NCI-H1436 (cell line): ENCODE measurements at places on chromosomes 13 and 19.

GRCh38 chr19:10430505-10431253 is 10.3 kb downstream of the PDE4A start:
- no peak for DNase-seq

DNA sequence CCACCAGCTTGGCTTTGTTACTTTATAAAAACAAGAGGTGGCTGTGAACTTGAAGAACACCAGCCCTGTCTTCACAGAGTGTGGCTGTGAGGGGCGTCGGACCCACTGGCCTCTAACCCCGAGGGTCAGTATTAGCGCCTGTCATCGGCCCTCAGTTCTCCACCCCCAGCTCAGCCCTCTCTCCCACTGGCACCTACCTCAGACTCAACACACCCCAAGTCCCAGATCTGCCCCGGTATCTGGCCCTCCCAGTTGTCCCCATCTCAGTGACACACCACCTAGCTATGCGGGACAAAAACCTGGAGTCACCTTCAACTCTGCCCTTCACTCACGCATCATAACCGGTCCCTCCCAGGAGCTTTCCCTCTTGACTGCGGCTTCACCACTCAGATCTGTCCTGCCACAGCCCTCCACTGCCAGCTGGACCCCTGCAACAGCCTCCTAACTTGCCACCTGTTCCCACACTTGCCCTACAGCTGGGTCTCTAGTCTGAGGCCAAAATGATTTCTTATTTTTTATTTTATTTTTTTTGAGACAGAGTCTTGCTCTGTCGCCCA is 45.4 kb downstream of the PEPD start:
- DNase-seq: no peak

- no peak for DNase-seq
Measured at GRCh38 chr19:38213911-38214625, 10.0 kb downstream of the DPF1 start.

GRCh38 chr13:77384999-77385398 is 58.1 kb upstream of the MYCBP2 start:
- no peak for DNase-seq

- DNase-seq: no peak
Measured at GRCh38 chr19:50422397-50423278, 3.9 kb downstream of the SPIB start.

- DNase-seq: no peak
Measured at GRCh38 chr13:41019011-41019487, at the start of gene ELF1. Gene ELF1, minus strand, starts transcription at chr13:41019316. Its CDS starts 37,262 bp downstream, at chr13:40982054.

DNA sequence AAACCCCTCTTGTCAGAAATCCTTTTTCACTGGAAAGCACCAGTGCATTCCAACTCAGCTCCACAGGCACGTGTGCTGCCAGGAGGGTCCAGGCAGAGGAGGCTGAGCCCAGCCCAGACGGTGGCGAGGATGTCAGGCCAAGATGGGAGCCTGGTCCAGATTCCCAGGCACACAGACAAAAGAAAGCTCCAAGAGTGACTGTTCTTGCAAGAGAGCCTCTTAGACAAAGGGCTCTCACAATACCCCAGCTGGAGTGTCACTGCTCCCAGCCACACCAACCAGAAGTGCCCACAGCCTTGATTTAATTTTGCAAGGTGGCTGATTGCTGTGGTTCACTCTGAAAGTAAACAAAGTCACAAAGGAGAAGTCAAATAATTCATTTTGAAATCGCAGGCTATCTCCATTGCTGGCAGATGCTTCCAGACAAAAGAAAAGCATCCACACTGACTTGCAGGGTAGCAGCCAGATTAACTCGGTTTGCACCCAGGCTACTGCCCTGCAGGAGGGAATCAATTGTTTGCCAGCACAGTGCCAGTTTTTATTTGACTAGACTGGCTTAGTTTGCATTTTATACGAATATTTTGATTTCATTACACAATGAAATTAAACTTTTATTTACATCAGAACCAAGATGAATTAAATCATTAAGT is 95.1 kb downstream of the RAB20 start:
- no peak for DNase-seq

DNA sequence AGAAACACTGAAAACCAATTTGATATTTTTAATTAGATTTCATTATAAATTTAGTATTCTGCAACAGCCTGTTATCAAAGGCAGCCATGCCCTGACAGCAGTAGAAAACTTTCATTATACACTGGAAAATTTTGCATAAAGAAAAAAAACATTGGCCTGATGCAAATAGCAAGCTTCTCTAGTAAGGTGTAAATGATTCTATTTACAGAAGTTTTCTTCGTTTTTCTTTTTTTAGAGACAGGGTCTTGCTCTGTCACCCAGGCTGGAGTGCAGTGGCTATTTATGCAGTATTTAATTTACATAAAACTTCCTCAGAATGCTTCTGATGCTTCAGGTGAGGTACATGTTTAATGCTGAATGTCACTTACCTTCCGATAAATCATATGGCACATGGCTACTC is 67.0 kb downstream of the ABCC4 start:
- no peak for DNase-seq

- DNase-seq: peak; percentile 90
Measured at GRCh38 chr19:17841810-17842662, 5.7 kb downstream of the JAK3 start.

GRCh38 chr13:106530171-106530851 is 5.2 kb downstream of the EFNB2 start:
- DNase-seq: no peak

GRCh38 chr19:33508941-33509614 is 12.5 kb downstream of the PEPD start:
- no peak for DNase-seq

GRCh38 chr13:99418103-99418842 is 83.0 kb upstream of the TM9SF2 start:
- DNase-seq: no peak

DNA sequence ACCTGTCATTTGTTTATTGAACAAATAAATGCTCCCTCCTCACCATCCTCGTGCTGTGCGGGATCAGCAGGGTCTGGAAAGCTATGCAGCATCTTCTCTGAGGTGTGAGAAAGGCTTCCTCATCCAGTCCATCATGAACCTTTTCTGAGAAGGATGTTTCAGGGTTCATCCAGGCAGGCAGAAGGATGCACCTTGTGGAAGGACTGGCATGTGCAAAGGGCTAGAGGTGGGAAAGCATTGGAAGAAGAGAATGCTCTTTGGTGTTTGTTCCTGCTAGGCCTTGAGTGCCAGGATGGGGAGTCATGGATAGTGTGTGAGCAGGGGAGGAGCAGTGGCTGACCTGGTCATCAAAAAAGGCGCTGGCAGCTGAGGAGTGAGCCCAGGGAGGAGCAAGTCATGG is 6.6 kb downstream of the PALM start:
- no peak for DNase-seq

DNA sequence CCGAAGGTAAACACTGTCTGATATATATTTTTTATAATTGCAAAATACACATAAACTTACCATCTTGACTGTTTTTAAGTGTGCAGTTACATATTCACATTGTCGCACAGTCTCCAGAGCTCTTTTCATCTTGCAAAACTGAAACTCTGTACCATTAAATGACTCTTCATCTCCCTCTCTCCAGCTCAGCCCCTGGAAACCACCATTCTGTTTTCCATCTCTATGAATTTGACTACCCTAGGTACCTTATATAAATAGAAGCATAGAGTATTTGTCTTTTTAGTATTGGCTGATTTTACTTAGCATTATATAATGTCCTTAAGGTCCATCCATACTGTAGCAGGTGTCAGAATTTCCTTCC is 45.8 kb downstream of the LRCH1 start:
- DNase-seq: no peak

- DNase-seq: no peak
Measured at GRCh38 chr13:83666141-83666540, 216.1 kb downstream of the SLITRK1 start.

GRCh38 chr13:78659732-78660494 is 958 bp upstream of the OBI1 start:
- DNase-seq: no peak

- no peak for DNase-seq
Measured at GRCh38 chr19:40279761-40280607, 5.2 kb downstream of the AKT2 start.

DNA sequence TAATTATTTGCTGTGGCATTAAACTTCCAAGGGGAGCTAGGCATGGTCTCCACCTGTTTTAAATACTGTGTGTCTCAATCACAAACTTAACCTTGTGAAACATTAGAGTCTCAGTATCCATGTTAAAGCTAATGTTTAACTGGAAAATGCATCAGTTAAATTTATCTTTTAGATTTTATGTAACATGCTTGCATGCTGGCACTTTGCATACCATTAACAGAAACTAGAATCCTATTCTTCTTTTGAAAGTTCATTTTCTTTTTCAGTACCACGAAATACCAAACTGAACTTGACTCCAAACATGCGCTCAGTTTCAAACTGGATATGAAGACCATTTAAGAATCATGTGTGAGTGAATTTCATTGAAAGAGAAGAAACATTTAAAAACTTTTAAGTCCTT is 328.9 kb upstream of the SLC10A2 start:
- DNase-seq: no peak

GRCh38 chr13:95954266-95954665 is 98.9 kb downstream of the UGGT2 start:
- DNase-seq: no peak

DNA sequence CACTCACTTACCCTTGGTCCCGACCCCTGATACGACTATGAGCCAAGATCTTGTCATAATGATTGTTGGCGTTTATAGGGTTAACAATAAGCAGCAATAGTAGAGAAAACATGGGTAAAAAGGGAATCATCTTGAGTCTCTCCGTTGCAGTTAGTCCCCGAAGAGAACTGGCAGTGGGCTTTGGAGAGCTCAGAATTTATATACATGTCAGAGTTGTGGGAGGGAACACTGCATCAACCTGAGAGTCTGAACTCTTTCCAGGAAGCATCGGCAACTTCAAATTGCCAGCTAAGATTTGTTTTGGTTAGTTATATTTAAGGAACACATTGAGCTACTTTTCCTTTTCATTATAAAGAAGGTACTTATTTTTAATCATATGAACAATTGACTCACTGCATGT is at the start of gene POSTN:
POSTN (minus strand) TSS at position 172 of the 400 bp plus-strand sequence; CDS start at position 130, 42 bp downstream.
- no peak for DNase-seq

DNA sequence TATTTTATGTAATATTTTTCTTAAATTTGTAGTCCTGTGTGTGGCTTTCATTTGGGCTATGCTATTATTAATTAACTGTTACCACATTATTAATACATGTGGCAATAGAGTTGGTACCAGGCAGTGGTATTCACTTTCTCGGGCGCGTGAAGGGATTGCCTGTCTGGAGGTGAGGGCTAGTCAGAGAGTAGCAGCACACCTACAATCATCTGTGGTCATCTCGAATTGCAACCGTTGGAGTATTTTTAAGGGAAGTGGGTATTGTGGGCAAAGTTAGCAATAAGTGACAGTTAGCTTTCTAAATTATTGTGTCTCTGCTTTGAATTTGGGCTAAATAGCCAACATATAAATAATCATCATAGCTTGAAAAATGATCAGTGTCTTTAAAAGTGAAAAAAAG is 20.0 kb upstream of the GPR18 start:
- DNase-seq: no peak

- DNase-seq: no peak
Measured at GRCh38 chr19:10587022-10587838, at the start of gene AP1M2. Gene AP1M2, minus strand, starts transcription at chr19:10587312. Its CDS starts 81 bp downstream, at chr19:10587231.

- DNase-seq: no peak
Measured at GRCh38 chr19:8088752-8089663, 36.4 kb downstream of the CCL25 start.

GRCh38 chr13:21402586-21403307 is 56.4 kb downstream of the ZDHHC20 start:
- no peak for DNase-seq

GRCh38 chr13:31890946-31891345 is 140.6 kb upstream of the FRY start:
- no peak for DNase-seq

GRCh38 chr13:112968910-112969691 is at the start of gene MCF2L:
Gene MCF2L, plus strand, starts transcription at chr13:112969214. Its CDS starts 166 bp downstream, at chr13:112969380.
- peak; percentile 38 for DNase-seq

GRCh38 chr13:49791711-49792549 is 552 bp downstream of the KPNA3 start:
- no peak for DNase-seq

GRCh38 chr13:32642316-32642715 is 56.1 kb downstream of the PDS5B start:
- DNase-seq: no peak

- no peak for DNase-seq
Measured at GRCh38 chr13:44429311-44429710, 55.7 kb downstream of the SERP2 start.

GRCh38 chr13:44619651-44620050 is 43.5 kb upstream of the TSC22D1 start:
- DNase-seq: no peak

GRCh38 chr13:98766697-98767096 is 14.2 kb upstream of the SLC15A1 start:
- no peak for DNase-seq

DNA sequence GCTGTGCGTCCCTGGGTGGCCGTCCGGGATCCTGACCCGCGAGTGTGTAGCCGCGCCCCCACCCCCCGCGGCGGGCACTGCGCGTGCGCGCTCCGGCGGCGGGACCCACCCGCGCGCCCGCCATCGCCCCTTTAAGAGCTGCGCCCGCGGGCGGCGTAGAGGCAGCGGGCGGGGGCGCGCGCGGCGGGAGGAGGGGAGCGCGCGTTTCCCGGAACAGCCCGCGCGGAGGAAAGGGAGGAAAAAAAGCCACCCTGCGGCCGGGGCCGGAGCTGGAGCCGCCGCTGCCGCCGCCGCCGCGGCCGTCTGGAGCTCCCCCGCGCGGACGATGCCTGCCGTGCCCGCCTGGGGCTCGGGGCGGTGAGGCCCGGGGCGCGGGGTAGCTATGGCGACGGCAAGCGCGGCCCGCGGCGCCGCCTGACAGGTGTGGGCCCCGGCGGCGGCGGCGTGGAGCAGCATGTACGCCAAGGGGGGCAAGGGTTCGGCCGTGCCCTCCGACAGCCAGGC is at the start of gene SSBP4:
SSBP4 (plus strand) TSS at position 204 of the 504 bp plus-strand sequence; CDS start at position 455, 251 bp downstream.
- DNase-seq: peak; percentile 83

DNA sequence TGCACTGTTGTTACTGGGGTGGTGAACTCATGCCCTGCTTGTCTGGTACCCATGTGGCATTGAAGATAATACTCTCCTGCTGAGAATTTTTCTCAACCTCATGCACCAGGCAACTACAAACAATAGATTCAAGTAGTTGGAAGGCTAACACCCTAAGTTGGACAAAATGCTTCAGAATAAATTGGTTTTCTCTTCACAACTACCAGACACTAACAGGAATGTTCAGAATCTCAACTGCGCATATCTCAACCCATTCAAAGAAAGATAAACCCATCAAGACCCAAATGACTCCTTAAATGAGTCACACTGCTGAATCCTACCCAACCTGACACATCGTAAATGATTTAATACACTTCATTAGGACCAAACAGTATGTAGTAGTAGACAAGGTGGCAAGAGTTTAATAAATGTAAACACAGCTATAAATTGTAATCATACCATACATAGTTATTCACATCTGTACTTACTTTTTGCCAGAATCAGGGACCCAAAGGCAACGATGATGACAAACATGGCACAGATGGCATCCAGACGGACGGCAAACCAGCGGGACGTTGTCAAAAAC is 227.4 kb downstream of the ABCC4 start:
- DNase-seq: no peak

GRCh38 chr13:80988391-80989151 is 647.6 kb upstream of the SPRY2 start:
- no peak for DNase-seq

GRCh38 chr13:71663431-71663830 is 203.6 kb downstream of the DACH1 start:
- no peak for DNase-seq
